ENCODE measurements at places on chromosomes 4 and X.

GRCh38 chr4:38534344-38535045 lies 129.5 kb upstream of the KLF3 start:
- no peak for DNase-seq

- no peak for DNase-seq
Measured at GRCh38 chrX:78452356-78452755, 124.9 kb upstream of the CYSLTR1 start.

GRCh38 chr4:36348403-36348938 lies 67.1 kb downstream of the DTHD1 start:
- no peak for DNase-seq

- no peak for DNase-seq
Measured at GRCh38 chrX:1322393-1322792, 14.2 kb upstream of the IL3RA start.

DNA sequence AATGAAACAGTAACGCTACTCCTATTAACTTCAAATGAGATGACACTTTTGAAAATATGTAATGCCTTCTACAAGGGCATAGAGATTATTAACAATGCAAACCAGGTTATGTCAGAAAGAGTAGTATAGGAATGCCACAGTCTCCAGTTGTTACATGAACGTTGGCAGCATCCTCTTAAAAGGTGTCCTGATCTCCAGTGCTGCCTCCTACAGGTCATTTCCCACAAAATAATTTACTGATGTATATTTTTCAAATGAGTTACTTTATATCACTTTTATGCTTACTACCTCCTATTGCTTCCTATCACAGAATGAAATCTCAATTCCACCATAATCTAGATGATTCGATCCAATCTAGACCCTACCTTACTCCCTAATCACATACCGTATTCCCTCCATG lies 195.2 kb upstream of the EPHA5 start:
- peak; percentile 13 for DNase-seq

GRCh38 chr4:188002751-188003150 lies 7.2 kb downstream of the ZFP42 start:
- DNase-seq: no peak

DNA sequence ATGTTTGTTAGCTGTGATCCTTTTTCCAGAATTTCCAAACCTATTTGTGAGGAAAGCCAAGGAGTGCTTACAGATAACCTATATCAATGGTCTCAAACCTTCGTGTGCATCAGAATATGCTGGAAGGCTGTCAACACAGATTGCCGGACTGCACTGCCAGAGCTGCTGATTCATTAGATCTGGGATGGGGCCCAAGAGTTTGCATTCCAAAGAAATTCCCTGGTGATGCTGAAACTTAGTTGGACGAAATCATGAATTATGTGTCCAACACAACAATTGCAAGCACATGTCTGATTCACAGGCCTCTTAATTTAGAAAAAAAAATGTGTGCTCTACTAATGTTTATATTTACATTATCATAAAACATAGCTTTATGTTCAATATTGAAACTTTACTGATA lies 544.0 kb upstream of the AMOT start:
- no peak for DNase-seq

GRCh38 chrX:85503258-85504158 lies 124.0 kb upstream of the POF1B start:
- DNase-seq: no peak

GRCh38 chr4:71604785-71605184 lies 179.1 kb downstream of the GC start:
- DNase-seq: no peak

- DNase-seq: no peak
Measured at GRCh38 chr4:52711834-52712250, 39.4 kb downstream of the ERVMER34-1 start.

DNA sequence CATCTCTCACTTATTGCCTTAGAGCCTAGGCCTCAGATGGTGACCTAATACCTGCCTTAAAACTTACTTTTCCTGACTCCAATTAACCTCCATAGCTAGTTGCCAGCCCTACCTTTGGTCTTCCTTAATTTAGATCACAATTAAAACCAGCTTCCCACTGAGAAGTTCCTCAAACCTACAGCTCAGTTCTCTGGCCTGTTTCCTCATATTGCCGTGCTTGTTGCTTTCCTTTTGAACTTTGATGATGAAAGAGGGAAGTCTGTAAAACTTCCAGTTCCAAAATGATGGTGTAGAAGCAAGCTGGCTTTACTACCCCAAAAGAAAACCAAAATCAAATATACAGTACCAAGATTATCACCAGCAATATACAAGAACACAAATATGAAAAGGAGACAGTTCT lies 28.9 kb upstream of the CAMK2D start:
- no peak for DNase-seq

DNA sequence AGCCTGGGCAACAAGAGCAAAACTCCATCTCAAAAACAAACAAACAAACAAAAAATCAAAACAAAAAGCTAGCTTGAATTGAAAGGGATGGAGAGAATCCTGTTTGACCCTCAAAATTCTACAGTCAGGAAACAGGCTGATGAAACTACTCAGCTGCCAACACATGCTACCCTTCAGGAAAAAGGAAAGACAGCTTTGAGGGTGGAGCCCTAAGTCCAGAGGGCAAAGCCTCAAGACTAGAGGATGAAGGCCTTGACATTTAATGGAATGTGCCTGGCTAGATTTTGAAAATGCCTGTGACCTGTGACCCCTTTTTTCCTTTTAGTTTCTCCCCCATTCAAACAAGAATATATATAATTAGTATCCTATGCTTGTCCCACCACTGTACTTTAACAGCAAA lies 27.1 kb downstream of the MORC4 start:
- DNase-seq: no peak

- no peak for DNase-seq
Measured at GRCh38 chr4:154526151-154526550, 24.0 kb downstream of the PLRG1 start.

GRCh38 chr4:182724414-182724813 lies 192.8 kb downstream of the DCTD start:
- no peak for DNase-seq

GRCh38 chr4:140790765-140791164 lies 34.6 kb upstream of the TBC1D9 start:
- DNase-seq: no peak

GRCh38 chrX:134173541-134174272 lies 63.3 kb upstream of the CCDC160 start:
- peak; percentile 67 for DNase-seq

DNA sequence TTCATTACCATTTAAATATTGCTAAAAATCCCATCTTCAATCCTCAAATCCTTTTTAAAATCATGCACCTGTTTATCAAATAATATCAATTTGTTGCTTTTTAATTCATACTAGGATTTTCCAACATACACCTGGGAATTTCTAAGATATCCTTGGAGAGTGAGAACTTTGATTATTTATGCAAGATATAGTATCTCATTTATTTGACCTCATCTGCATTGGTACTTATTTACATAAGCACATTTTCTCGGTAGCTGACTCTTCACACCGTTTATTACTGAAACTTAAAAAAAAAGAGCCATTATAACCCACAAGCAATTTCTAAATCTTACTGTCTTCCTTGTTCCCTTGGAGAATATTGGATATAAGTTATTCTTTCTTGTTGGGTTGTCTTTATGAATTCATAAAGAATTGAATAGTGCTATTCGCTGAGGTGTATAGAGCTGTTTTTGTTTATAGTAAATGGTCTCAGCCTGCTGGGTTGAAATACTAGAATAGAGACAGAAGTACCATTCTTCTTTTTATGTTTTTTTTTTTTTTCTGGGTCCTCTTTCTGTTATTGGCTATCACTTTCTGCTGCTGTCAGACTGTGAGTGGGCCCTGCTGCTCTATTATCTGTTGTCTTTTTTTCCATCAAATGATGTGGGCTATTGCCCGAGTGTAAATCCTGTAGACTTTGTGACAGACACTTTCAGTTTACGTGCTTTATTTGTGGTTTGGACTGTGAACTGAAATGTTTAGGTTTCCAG lies 2.9 kb downstream of the UGT8 start:
- DNase-seq: no peak

- DNase-seq: no peak
Measured at GRCh38 chrX:131782646-131783045, 238.8 kb downstream of the OR13H1 start.

DNA sequence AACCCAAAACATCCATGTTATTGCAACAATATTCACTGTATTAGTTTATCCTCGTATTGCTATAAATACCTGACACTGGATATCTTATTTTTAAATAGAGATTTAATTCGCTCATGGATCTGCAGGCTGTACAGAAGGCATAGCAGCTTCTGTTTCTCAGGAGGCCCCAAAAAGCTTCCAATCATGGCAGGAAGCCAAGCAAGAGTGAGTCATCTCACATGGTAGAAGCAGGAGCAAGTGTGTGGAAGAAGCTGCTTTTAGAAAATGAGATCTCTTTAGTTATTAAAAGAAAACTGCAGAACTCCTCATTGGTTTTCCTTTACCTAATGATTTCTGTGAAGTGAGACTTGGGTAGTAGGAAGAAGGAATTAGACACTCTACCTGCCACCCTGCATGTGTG lies 16.4 kb downstream of the ZNF732 start:
- no peak for DNase-seq

- DNase-seq: no peak
Measured at GRCh38 chrX:16188687-16189086, 21.4 kb downstream of the MAGEB17 start.

DNA sequence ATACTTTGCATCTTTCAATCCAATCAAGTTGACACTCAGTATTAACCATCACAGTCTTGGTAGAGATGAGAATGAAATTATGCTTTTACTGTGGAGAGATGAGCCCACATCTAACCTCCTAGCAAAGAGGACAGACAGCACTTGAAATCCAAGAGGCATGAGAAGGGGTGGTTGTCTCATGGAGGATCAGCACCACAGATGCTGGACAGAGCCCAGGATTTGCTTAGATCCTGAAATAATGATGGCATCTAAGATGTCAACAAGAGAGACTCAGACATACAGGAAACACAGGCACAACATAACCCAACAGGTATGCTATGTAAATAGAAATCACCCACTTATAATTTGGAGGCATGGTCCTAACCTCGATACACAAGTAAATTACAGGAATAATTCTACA lies 74.3 kb upstream of the VCX2 start:
- peak; percentile 5 for DNase-seq

DNA sequence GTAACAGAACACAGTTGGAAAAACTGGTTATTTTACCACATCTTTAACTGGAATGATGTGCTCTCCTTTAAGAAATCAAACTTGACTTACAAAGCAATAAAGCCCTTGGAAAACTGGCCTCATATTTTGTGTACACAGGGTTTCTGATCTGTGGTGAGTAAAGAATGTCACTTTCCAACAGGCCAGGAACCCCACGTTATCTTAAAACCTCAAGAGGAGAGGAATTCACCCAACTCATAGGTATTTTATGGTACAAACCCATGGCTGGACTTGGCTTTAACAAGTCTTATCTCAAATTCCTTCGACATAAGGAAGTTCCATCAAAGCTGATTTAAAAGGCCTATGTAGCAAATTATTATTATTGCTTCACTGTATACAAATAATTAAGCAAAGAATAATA lies 1735.1 kb downstream of the PCDH7 start:
- DNase-seq: no peak

GRCh38 chrX:50111742-50112141 lies 89.1 kb downstream of the AKAP4 start:
- DNase-seq: no peak
